Endothelial cell of umbilical vein (primary cell): ENCODE measurements at places on chromosomes 5 and 9. TPM values are rescaled to one million over a fixed set of nuclear protein-coding genes. Genes with fewer than 3 reads are reported as not detected.
A peak's percentile ranks its signal among the peaks of the same experiment; 100 is the strongest.

FYB1 gene
- total RNA-seq = 0.44 TPM in 1 of 2 replicates, not detected in the other

DNA sequence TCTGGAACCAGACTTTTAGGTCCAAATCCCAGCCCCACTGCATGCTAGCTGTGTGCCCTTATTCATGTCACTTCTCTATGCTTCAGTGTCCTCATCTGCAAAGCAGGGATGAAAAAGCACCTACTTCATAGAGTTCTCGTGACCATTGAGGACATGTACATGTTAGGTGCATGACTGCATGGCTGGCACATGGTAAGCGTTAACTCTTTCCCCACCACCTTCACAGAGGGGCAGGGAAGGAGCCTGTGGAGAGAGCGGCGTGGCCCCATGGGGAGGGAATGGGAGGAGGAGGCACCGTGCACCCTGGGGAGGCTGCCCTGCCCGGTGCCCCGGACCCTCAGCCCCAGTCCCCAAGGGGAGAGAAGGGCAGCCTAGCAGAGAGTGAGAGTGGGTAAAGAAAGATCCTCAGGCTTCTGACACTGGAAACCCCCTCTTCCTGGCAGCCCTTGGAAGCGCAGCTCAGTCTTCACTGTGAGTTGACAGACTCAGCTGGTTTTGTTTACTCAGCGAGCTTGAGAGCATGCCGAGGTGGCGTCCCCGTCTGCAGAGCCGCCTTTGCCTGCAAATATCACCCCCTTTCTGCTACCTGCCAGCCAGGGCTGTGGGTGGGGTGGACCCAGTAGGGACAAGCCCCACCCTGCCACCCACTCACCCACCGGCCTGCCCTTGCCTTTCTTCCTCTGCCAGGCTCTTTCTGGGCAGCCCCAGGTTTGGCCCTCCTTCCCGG lies 10.6 kb upstream of the ANGPTL2 start:
- no peaks in the 10 kb centered on the region for H3K36me3 ChIP-seq
- no peak overlapping the region for H3K4me3 ChIP-seq
- no peaks in the 10 kb centered on the region for H3K4me1 ChIP-seq
- peaks cover 4% of the 10 kb centered on the region for H3K27me3 ChIP-seq
- no peak overlapping the region for H3K27ac ChIP-seq

- no peak for DNase-seq
- H3K4me3 ChIP-seq = no peak overlapping the region
- H3K4me1 ChIP-seq = no peaks in the 10 kb centered on the region
Observed at GRCh38 chr5:37255774-37256358, 6.7 kb upstream of the CPLANE1 start.

DNA sequence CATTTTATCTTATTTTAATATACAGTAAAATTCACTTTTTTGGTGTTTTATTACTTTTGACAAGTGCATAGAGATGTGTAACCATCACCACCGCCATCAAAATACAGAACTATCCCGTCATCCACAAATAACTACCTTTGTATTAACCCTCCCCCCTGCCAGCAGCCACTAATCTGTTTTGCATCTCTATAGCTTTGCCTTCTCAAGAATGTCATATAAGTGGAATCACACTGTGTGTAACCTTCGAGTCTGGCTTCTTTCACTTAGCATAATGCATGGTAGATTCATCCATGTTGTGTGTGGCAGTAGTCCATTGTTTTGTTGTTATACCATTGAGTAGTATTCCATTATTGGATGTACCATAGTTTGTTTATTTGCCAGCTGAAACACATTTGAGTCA lies 98.8 kb downstream of the BOD1 start:
- H3K36me3 ChIP-seq = no peaks in the 10 kb centered on the region
- H3K27me3 ChIP-seq = peaks cover 2% of the 10 kb centered on the region
- no peak for DNase-seq
- no peaks in the 10 kb centered on the region for H3K4me1 ChIP-seq
- no peak overlapping the region for H3K4me3 ChIP-seq
- H3K27ac ChIP-seq = no peak overlapping the region

BHMT2 gene
- total RNA-seq = 0.71 and 0.76 TPM in 2 replicates

SLC6A19 gene
- total RNA-seq = not detected in 2 replicates

DENND4C gene
- 36.5 and 36.8 TPM in 2 replicates for total RNA-seq

MAPKAP1 gene
- 98.6 and 99.1 TPM in 2 replicates for total RNA-seq

DNA sequence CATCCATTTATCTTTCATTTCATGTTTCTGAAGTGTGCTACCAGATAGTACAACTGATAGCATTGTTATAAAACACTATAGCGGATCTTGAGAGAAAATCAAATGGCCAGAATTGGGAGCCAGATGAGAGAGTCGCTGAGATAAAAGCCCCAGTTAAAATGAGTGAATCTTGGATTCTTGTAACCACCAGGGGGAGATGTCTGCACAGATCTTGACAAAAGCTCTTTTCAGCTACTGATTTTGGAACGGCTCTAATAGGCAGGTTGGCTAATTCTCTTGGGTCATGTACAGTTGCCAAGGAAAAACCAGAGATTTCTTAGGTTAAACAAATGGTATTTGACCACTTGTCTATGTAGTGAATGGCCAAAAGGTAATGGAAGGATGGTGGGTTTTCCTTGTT lies 21.7 kb downstream of the F2RL2 start:
- no peak overlapping the region for H3K4me3 ChIP-seq
- peaks cover 4% of the 10 kb centered on the region for H3K4me1 ChIP-seq
- peaks cover 2% of the 10 kb centered on the region for H3K27me3 ChIP-seq

DNA sequence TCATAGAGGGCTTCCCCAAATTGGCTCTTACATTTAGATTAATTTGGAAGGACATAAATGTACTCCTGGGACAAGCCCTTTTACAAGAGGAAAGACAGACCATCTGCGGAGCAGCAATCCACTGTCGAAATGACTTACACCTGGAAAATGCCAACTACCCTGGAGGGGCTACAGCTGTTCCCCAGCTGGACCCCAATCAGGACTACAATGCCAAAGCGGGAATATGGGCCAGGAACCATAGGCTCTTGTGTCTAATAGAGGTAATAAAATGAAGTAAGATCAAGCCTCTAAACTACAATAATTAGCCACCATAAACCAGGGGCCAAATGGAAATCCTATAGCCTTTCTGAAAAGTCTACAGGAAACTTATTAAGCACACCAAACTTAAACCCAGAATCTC lies 581.3 kb downstream of the PDE4D start:
- no peak overlapping the region for H3K4me3 ChIP-seq
- no peaks in the 10 kb centered on the region for H3K27me3 ChIP-seq
- no peaks in the 10 kb centered on the region for H3K4me1 ChIP-seq
- no peak overlapping the region for H3K27ac ChIP-seq

DNA sequence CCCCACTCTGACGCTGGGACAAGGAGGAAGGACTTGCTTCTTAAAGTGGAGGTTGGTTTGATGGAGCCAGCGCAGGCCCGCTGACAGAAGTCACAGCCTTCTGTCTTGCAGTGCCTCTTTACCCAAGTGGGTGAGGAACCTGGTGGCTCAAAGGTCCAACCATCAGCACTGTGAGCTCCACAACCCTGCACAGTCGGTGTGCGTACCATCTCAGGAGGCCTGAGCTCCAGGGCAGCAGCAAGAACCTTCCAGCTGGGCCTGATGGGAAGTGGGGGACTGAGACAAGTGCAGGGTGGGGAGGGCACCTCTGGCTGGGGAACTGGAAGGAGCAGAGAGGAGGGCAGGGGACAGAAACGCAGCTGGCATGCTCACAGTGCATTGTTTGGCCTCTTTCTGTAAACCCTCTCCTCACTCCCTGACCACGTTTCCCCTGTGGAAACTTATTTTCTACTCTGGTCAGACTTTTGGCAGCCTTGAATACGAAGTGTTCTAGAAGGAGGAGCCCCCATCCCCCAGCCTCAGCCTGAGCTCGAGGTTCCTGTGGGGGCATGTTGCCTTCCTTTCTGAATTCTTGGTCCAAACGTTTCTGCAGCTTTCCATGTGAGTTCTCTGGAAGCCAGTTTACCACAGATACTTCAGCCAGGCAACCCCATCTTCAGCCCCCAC lies 178.5 kb upstream of the PITX1 start:
- DNase-seq = peak; percentile 26
- H3K4me1 ChIP-seq = peaks cover 21% of the 10 kb centered on the region
- no peak overlapping the region for H3K27ac ChIP-seq
- no peaks in the 10 kb centered on the region for H3K36me3 ChIP-seq
- peaks cover 3% of the 10 kb centered on the region for H3K27me3 ChIP-seq
- no peak overlapping the region for H3K4me3 ChIP-seq

DNA sequence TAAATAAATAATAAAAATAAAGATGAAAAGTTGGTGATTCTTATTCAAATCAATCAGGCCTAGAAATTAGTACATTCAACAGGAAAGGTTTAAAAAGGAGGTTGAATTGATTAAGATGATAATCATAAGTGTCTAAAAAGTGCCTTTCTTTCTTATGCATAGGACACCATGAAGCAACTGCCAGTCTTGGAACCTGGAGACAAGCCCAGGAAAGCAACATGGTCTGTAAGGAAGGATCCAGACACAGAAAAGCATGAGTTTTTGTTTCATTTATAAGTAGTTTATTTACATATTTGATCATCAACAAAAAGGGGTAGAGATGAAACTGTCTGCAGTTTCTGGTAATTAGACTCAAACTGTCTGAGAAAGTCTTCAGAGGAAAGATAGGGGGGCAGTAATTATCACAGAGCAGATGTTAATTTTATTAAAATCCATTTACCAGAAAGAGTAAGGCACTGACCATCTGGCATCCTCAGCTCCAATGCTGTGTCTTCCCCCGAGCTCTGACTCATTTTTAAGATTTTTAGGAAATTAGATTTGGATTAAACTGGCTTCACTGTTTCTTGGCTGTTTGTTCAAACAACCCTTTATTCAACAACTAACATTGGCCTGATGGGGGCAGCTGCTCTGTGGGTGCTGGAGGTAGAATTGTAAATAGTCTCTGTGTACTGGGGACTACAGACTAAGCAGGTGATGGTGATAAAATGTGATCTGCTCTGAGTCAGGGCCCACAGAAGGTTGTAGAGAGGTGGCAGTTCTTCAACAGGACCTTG lies 2.7 kb downstream of the RABEPK start:
- DNase-seq = no peak
- no peak overlapping the region for H3K27ac ChIP-seq
- H3K27me3 ChIP-seq = no peaks in the 10 kb centered on the region
- H3K36me3 ChIP-seq = peaks cover 3% of the 10 kb centered on the region
- H3K4me3 ChIP-seq = no peak overlapping the region

- DNase-seq = no peak
- no peaks in the 10 kb centered on the region for H3K27me3 ChIP-seq
- H3K4me3 ChIP-seq = no peak overlapping the region
Observed at GRCh38 chr5:32110111-32110696, 63.9 kb downstream of the GOLPH3 start.

SPAAR gene
- total RNA-seq = 13.0 and 24.8 TPM in 2 replicates

DNA sequence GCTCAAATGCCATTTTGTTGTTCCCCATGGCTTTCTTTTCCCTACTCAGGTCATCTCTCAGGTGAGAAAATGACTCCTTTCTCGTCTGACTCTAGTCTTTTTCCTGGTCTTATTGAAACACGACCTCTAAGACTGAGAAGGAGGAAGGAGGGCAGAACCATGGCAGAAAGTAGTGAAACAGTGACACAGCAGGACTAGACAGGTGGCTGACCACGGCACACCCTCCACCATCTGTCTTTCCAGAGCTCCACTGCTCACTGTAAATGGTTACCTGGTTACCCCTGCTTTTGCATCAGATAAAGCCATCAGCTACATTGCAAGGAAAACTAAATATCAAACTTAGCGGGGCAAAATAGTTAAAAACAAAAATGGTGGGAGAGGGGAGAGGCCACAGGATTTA lies 30.9 kb downstream of the NR4A3 start:
- no peaks in the 10 kb centered on the region for H3K36me3 ChIP-seq
- peaks cover 2% of the 10 kb centered on the region for H3K27me3 ChIP-seq
- no peaks in the 10 kb centered on the region for H3K4me1 ChIP-seq

- H3K27ac ChIP-seq = no peak overlapping the region
- no peaks in the 10 kb centered on the region for H3K36me3 ChIP-seq
- no peak for DNase-seq
Observed at GRCh38 chr5:173458828-173459609, 130.8 kb upstream of the STC2 start.

- peak; percentile 87 for DNase-seq
- H3K27me3 ChIP-seq = no peaks in the 10 kb centered on the region
- peak overlapping the region; percentile 88 for H3K27ac ChIP-seq
- H3K4me1 ChIP-seq = peaks cover 11% of the 10 kb centered on the region
- H3K4me3 ChIP-seq = no peak overlapping the region
Observed at GRCh38 chr5:163943546-163943945, 438.1 kb downstream of the MAT2B start.

LMBRD2 gene
- total RNA-seq = 5.2 and 6.6 TPM in 2 replicates

TMEM38B gene
- total RNA-seq = 6.5 and 7.7 TPM in 2 replicates

CTNNAL1 gene
- 72.0 and 76.2 TPM in 2 replicates for total RNA-seq

PCDHGB1 gene
- 0.58 and 0.62 TPM in 2 replicates for total RNA-seq

FABP6 gene
- total RNA-seq = not detected in 2 replicates

MLANA gene
- not detected in 2 replicates for total RNA-seq

SPATA31A3 gene
- not detected in 2 replicates for total RNA-seq

GRCh38 chr5:76789991-76790581 lies 28.7 kb upstream of the F2RL1 start:
- H3K27ac ChIP-seq = peak overlapping the region; percentile 94
- DNase-seq = no peak
- H3K4me1 ChIP-seq = peaks cover 62% of the 10 kb centered on the region
- H3K27me3 ChIP-seq = no peaks in the 10 kb centered on the region

GRCh38 chr5:91468651-91469422 lies 85.7 kb upstream of the ARRDC3 start:
- no peak for DNase-seq
- no peaks in the 10 kb centered on the region for H3K27me3 ChIP-seq
- H3K27ac ChIP-seq = no peak overlapping the region
- no peaks in the 10 kb centered on the region for H3K36me3 ChIP-seq
- no peak overlapping the region for H3K4me3 ChIP-seq

FAM200C gene
- total RNA-seq = 2.6 and 2.7 TPM in 2 replicates

AMACR gene
- 8.3 and 8.7 TPM in 2 replicates for total RNA-seq

MYOT gene
- not detected in 2 replicates for total RNA-seq

GRCh38 chr9:108205276-108205675 lies 650.5 kb downstream of the ACTL7B start:
- H3K27ac ChIP-seq = no peak overlapping the region
- H3K4me3 ChIP-seq = no peak overlapping the region
- DNase-seq = no peak
- no peaks in the 10 kb centered on the region for H3K27me3 ChIP-seq
- H3K36me3 ChIP-seq = no peaks in the 10 kb centered on the region

DNA sequence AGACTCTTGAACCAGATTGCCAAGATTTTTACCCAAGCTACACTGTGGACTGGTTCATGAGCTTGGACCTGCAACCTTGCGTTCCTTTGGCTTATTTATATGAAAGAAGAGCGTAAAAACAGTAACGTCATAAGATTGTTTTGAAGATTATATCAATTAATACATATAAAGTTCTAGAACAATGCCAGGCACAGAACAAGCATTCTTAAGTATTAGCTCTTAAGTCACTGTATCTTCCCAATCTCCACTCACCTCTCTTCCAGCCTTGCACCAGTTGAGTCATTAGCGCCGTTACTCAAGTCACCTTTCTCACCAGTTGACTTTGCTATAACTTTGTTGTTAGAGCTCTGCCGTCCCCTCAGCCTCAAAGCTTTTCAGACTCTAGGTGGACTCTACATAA lies 415.7 kb downstream of the PLK2 start:
- H3K27me3 ChIP-seq = no peaks in the 10 kb centered on the region
- no peaks in the 10 kb centered on the region for H3K4me1 ChIP-seq
- H3K36me3 ChIP-seq = no peaks in the 10 kb centered on the region
- H3K4me3 ChIP-seq = no peak overlapping the region
